Epithelial cell of esophagus (primary cell): ENCODE measurements at places on chromosomes 5 and 9.

DNA sequence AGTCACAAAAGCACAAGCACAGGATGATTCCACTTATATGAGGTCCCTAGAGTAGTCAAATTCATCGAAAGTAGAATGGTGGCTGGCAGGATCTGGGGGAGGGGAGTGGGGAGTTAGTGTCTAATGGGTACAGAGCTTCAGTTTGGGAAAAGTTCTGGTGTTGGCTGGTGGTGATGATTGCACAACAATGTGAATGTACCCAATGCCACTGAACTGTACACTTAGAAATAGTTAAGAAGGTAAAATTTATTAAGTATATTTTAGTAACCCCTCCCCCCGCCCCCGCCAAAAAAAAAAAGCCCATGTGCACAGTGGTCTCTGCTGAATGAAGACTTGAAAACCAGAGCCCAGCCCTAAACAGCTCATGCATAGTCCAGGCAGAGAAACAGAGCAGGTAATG is 24.8 kb upstream of the GTF3C5 start:
- DNase-seq = no peak

DNA sequence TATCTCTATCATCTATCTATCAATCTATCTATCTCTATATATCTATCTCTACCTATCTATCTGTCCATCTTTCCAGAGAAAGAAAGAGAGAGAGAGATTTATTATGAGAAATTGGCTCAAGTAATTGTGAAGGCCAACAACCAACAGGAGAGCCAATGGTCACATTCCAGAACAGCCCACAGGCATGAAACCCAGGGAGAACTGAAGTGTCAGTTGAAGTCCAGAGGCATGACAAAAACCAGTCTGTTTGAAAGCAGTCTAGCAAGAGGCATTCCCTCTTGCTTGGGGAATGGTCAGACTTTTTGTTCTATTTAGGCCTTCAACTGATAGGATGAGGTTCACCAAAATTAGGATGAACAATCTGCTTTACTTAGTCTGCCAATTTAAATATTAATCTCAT is 87.6 kb upstream of the PLCXD3 start:
- no peak for DNase-seq

DNA sequence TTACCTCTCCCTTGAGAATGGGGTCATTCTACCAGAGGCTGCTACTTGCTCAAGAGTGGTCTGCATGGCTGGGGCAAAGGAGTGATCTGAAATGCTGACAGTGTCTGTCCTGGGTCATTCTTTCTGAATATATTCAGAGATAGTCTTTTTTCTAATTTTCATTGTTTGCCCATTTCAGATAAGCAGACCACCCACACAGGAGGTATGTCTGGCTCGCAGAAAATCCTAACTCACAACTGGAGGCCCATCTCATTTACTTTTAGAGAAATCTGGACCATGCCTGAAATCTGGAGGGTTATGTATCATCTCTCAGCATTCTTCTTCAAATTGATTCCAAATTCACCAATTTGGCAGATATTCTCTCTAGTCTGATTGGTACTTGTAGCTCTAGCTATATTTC is 227.6 kb downstream of the SEC61B start:
- DNase-seq = no peak

GRCh38 chr5:94575196-94575595 is 43.2 kb downstream of the KIAA0825 start:
- peak; percentile 65 for DNase-seq

DNA sequence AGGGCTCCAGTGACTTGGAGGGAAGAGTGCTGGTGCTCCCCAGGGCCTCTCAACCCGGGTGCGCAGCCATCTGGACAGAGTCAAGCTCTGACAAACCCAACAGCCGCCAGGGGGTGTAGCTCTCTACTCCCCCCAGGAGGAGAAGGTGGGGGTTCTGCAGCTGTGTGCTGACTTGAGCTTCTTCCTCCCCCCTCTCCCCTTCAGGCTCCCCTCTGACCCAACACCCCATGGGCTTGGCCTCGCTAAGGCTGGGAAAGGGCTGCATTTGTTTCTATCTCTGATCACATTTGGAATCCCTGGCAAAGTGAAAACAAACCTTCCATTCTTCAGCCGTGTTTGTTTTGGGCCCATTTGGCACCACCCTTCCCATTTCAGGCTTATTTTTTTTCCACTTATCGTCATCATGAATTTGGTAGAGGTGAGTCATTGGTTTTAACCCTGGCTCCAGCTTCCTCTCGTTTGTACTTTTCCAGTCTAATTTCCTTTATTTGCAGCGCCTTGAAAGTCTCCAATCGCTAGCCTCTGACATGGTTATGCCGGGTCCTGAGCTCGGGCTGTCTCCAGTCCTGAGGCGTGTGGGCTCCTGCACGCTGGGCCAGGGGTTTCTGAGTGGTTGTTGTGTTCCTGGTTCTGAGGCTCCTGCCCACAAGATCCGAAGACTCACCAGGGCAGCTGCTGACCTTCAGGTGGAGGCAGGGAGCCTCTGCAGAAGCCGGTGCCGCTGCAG is 36.1 kb downstream of the DAP start:
- DNase-seq = peak; percentile 68

GRCh38 chr9:116763770-116764169 is 76.7 kb downstream of the TRIM32 start:
- DNase-seq = no peak

GRCh38 chr9:28927691-28928090 is 1354.4 kb upstream of the C9orf72 start:
- DNase-seq = peak; percentile 98

- peak; percentile 25 for DNase-seq
These were observed 204.8 kb downstream of the CDH9 start for GRCh38 chr5:26833596-26833995.

- DNase-seq = peak; percentile 36
These were observed at the start of gene GTF3C4 for GRCh38 chr9:132670457-132671391. Gene GTF3C4, plus strand, starts transcription at chr9:132670464. Its CDS starts 135 bp downstream, at chr9:132670599.

DNA sequence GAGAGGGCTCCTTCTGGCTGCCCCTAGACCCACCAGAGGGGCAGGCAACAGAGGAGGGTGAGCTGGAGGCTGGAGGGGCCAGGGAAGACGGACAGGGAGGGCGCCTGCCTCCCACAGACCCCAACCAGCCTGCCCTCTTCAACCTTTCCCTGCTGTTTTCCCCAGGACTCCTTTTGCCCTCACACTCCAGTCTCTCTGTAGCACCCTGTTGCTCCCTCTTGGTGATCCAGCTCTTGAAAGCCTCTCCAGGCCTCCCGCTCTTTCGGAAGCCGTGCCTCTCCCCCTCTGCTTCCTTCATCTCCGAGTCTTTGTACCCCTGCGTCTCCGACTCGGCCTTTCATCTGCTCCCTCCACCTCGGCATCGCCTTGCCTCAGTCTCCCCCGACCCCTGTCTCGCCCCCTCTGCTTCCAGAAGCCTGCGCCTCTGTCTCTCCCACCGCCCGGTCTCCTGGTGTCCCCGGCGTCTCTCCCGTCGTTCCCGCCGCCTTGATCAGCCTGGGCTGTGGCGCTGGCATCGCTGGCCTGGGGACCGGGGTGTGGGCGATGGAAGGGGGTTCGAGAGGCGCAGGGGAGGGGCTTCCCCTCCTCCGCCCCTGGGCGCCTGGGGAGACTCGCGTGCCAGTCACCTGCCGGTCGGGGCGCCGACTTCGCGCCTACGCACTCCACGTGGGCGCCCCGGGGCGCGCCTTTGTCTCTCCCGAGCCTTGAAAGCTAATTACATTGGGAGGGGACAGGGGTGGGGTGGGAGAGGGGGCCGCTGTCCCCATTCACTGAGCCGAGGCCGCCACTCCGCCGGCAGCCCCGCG is 5.3 kb upstream of the PRDM12 start:
- no peak for DNase-seq

- DNase-seq = no peak
These were observed 78.5 kb upstream of the CACNA1B start for GRCh38 chr9:137798901-137799629.

- DNase-seq = no peak
These were observed 14.2 kb downstream of the LPCAT1 start for GRCh38 chr5:1509346-1510085.

- peak; percentile 9 for DNase-seq
These were observed 187.9 kb upstream of the NFIL3 start for GRCh38 chr9:91611582-91611981.

- no peak for DNase-seq
These were observed 580.3 kb downstream of the BNC2 start for GRCh38 chr9:16290169-16290568.

GRCh38 chr9:117672369-117672768 is 31.8 kb upstream of the TLR4 start:
- peak; percentile 11 for DNase-seq

DNA sequence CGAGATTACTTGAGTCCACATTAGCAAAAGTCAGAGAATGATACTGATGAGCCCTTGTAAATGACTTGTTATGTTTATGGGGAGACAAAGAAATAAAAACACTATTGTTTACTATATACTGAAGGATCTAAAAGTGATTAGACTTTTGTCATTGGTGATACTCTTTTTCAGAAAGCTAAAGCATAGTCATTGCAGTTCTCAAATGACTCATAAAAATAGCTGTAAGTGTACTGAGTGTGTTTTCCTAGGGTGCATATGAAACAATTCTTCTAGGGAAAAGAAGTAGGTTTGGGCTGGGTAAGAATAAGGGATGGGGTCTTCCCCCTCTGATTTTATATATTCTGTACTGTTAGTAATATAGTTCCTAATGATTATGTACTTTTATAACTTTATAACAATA is 32.6 kb downstream of the WDR36 start:
- DNase-seq = peak; percentile 26

GRCh38 chr9:123584202-123585176 is 228.5 kb downstream of the CRB2 start:
- DNase-seq = peak; percentile 4

- no peak for DNase-seq
These were observed 93.3 kb downstream of the GTF3C4 start for GRCh38 chr9:132763574-132763973.

GRCh38 chr5:82259172-82259800 is 18.9 kb downstream of the RPS23 start:
- DNase-seq = peak; percentile 29

DNA sequence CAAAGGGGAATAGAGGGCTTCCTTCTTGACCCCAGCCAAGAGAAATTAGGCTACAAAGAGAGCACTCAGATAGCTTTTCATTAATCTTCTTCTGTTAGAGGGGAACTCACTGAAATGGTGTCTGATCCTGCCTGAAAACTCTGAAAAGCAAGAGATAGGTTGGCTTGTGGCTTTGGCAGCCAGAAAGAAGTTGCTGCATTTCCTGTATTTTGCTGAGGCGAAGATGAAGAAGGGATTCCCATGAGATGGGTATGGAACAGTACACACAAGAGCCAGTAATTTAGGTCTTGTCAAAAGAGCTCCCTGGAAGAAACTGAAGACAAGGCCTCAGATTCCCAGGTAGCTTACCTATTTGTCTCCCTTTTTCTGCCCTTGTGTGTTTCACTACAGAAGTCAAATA is 120.9 kb upstream of the TARS1 start:
- DNase-seq = no peak

GRCh38 chr5:72518001-72518683 is 10.9 kb upstream of the ZNF366 start:
- no peak for DNase-seq

- no peak for DNase-seq
These were observed 144.9 kb downstream of the FAM114A2 start for GRCh38 chr5:153893817-153894216.

DNA sequence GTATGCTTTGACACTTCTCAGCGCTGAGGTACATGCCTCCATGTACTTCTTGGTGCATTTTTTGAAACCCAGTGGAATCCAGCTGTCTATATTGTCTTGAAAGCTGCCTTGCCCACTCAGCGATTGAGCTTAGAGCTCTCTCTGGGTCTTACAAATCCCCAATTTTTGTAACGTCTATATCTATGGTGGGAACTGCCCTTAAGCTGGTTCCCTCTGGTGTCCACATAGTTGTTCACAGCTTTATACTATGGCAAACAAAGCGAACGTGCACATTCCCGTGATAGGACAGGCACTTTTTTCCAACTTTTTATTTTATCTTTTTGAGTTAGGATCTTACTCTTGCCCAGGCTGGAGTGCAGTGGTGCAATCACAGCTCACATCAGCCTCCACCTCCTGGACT is 20.9 kb downstream of the CDHR2 start:
- peak; percentile 23 for DNase-seq

DNA sequence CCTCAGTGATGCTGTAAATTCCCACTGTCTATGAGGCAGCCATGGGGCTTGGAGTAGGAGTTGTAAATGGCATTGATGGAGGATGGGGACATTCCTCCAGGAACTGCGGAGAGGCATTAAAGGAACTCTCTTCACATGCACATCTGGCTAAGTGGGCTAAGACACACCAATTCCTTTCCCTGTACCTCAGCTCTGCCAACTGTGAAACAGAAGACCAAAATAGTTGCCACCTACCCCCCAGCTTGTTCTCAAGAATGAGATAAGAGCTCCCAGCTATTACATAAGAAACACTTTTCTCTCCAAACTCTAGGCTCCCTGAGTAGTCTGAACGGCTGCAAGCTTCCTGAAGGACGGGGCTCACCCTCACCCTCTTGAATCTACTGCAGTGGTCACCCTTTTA is 144.6 kb upstream of the SLC30A5 start:
- DNase-seq = no peak

- DNase-seq = no peak
These were observed 86.9 kb upstream of the TTC23L start for GRCh38 chr5:34751807-34752736.

DNA sequence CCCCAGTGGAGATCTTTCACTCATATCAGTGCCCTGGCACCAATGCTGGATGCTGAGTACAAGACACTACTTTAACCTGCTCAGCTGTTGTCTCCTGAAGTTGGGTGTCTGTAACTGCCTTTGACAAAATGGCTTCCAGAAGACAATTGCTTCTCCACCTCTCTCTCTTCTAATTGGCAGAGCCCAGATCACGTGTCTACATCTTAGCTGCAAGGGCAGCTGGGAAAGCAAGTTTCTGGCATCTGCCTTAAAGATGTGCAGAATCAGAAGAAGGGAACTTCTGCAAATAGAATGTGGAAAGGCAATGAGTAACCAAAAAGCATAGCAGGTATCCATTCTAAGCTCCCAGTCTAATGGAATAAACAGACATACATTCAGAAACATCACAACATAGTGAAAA is 81.1 kb downstream of the PDZD2 start:
- DNase-seq = no peak

DNA sequence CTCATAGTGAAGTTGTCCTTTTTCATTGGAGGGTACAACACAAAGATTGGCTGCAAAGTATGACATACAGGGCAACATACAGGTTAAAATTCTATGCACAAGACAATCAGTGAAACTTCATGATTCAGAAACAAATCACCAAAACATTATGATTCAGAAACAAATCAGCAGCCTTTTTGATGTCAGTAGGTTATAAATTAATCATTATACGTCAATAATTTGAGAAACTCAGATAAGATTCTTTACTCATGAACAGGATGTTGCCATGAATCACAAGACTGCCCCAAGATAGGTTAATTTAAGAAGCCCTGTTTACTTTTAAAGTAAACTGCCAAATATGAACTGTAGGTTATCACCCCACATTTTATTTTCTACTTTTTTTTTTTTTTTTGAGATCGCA is 62.2 kb upstream of the IL33 start:
- peak; percentile 81 for DNase-seq

- DNase-seq = no peak
These were observed 65.1 kb downstream of the ANKRD55 start for GRCh38 chr5:56168066-56168478.

- no peak for DNase-seq
These were observed 26.6 kb upstream of the POMT1 start for GRCh38 chr9:131475956-131476776.
